ENCODE measurements at places on chromosomes 16 and 17. TPM values are rescaled to one million over a fixed set of nuclear protein-coding genes. Genes with fewer than 3 reads are reported as not detected.

Gene SPNS3
- 0.24 TPM for total RNA-seq

Gene CIITA
- total RNA-seq, result 119 TPM

Gene SLC12A3
- total RNA-seq, result not detected

Gene KRT25
- not detected for total RNA-seq

Gene ST6GALNAC2
- 29.0 TPM for total RNA-seq

Gene PIRT
- not detected for total RNA-seq

DNA sequence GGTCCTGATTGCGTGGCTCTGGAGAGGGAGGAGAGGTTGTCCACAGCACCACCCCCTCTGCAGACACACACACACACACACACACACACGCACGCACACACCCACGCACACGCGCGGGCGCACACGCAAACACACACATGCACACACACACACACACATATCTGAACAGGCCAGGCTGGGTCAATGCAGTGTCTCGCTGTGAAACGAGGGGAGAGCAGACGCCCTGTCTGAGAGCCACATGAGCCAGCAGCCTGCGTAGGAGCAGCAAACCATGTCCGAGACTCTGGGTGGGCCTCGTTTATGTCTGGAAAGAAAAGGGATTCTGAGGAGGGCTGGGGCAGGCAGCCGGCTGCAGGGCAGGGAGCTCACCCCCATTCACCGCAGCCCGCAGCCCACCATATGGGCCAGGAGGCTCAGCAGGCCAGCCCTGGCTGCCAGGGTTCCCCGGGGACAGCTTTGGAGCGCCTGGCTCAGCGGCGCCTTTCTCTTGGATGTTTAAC lies 93.3 kb upstream of the TNRC6C start:
- peaks cover 16% of the 10 kb centered on the region for H3K4me1 ChIP-seq
- no peak overlapping the region for H3K27ac ChIP-seq
- no peak overlapping the region for H3K4me3 ChIP-seq
- DNase-seq, result peak; percentile 30
- H3K36me3 ChIP-seq, result no peaks in the 10 kb centered on the region

DNA sequence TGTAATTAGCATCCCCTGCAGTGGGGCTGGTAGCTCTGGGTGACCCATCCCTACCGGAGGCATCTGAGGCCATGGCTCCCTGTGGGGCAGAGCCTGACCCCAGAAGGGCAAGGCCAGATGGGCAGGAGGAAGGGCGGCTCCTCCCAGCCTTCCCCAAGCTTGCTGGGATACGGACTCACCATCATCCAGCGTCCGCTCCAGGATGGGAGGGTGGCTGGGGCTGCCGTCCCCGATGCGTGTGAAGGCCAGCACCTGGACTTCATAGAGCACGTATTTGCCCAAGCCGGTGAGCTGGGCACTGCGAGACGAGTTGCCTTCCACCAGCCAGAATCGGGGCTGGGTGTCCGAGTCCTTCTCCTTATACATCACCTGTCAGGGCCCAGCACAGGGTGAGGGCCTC lies 81.6 kb upstream of the CDC42EP4 start:
- H3K27me3 ChIP-seq, result no peaks in the 10 kb centered on the region
- no peak overlapping the region for H3K4me3 ChIP-seq
- DNase-seq, result peak; percentile 39

GRCh38 chr16:28494121-28494851 lies at the start of gene APOBR:
Gene APOBR (plus strand): TSS chr16:28494643. CDS start chr16:28494682, 39 bp downstream.
- peaks cover 7% of the 10 kb centered on the region for H3K36me3 ChIP-seq
- H3K27ac ChIP-seq, result peak within 1 kb of the TSS; percentile 98
- H3K27me3 ChIP-seq, result no peaks in the 10 kb centered on the region
- H3K4me3 ChIP-seq, result peak within 1 kb of the TSS; percentile 50

DNA sequence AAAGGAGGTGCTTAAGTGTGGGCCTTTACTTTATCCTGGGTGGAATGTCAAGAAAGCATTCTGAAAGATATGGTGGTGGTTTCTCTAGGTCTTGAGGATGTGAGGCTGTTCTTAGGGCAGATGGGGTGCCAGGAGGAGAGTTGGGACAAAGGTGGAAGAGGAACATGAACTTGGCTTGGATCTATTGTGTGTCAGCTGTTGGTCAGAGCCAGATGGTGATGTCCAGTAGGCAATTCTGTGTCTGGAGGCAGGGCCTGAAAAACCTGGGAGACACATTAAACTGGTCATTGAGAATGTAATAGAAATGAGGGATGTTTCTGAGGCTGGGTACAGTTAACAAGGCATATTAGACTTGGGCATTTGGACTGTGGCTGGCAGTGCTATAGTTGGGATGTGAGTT lies 32.6 kb upstream of the RGS9 start:
- peaks cover 27% of the 10 kb centered on the region for H3K4me1 ChIP-seq
- no peak overlapping the region for H3K4me3 ChIP-seq
- no peaks in the 10 kb centered on the region for H3K36me3 ChIP-seq
- DNase-seq, result no peak
- H3K27me3 ChIP-seq, result no peaks in the 10 kb centered on the region
- no peak overlapping the region for H3K27ac ChIP-seq

DNA sequence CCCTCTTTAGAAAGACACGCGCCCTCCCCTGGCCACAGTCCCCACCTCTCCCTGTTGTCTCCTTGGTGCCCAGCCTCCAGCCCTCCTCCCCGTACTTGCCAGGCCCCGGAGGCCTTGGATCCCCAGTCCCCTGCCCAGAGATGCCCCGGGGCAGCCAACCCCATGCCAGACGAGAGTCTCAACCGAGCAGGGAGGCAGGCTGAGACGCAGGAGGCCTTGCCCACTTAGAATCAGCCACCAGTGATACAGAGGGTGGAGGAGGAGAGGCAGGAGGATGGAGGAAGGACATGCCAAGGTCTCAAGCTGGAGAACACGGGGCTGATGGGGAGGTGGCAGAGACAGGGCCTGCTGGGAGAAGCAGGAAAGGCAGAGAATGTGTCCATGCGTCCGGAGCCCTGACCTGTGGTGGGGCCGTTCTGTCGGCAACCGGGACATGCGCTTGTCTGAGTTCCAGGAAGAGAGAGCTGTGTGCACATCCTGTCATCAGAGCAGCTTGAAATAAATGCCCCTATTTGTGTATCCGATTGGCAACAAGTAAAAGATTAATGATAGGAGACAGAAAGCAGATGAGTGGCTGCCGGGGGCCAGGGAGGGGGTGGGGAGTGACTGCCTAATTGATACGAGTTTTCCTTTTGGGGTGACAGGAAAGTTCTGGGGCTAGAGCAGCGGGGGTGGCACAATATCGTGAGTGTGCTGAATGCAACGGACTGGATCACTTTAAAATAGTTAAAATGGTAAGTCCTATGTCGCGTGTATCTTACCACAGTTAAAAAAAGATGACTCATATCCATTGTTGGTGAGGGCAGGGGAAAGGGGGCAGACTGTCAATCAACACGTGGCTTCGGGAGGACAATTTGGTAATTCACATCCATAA lies 44.7 kb upstream of the MEAK7 start:
- no peaks in the 10 kb centered on the region for H3K27me3 ChIP-seq
- no peaks in the 10 kb centered on the region for H3K4me1 ChIP-seq
- H3K27ac ChIP-seq, result peak overlapping the region; percentile 66

DNA sequence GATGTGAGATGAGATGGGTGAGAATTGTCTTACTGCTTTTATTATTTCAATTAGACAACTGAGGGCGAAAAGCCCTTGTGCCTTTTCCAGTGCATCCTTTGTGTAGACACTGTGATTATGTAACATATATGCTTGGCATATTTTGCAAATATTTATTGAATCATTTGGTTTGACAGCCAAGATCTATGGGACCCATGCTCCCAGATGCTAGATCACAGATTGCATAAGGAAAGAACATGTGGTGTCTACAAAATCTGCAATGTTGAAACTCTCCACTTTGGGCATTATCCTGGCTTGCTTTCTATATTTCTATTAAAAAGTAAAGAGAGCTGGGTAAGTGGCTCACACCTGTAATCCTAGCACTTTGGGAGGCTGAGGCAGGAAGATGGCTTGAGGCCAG lies 4.8 kb upstream of the COG1 start:
- H3K4me3 ChIP-seq, result no peak overlapping the region
- DNase-seq, result no peak
- no peaks in the 10 kb centered on the region for H3K36me3 ChIP-seq
- H3K27me3 ChIP-seq, result no peaks in the 10 kb centered on the region
- H3K27ac ChIP-seq, result no peak overlapping the region

DNA sequence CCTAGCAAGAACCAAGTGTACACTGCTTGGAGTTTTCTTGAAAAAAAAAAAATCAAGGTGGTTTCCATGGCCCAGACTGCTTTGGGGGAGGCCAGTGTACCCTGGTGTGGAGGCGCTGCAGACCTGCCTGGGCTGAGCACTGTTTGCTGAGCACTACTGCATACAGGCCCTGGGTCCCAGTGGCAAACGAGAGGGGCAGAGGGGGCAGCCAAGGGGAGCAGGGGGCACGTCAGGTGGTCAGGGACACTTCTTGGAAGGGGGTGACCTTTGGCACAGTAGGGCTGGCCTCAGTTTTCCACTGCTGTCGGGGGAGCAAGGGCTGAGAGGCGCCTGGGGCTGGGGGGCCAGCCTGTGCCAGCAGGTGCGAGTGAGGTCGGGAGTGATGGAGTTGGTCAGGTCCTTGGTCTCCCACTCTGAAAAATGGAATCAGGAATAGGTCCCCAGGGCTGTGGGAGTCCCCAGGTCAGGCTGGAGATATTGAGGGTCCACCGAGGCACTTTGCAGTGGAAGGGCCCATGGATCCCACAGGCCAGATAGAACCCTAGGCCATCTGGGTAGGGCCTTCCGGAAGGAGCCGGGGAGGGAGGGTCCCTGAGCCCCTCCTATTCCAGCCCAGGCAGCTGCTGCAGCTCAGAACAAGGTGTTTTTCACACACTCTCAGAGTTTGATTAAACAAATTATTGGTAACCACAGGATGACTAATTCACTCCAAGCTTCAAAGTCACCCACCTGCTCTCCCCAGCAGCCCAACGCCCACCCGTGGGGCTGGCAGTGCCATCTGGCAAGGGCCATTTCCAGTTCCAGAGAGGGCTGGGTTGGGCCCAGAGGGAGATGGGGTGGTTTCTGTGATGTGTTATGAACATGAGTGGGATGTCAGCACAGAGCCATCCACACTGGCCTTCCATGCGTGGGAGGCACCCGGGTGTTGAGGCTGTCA lies 3.5 kb downstream of the ZFPM1 start:
- DNase-seq, result no peak
- peak overlapping the region; percentile 73 for H3K4me3 ChIP-seq
- peaks cover 42% of the 10 kb centered on the region for H3K4me1 ChIP-seq
- H3K27ac ChIP-seq, result no peak overlapping the region

DNA sequence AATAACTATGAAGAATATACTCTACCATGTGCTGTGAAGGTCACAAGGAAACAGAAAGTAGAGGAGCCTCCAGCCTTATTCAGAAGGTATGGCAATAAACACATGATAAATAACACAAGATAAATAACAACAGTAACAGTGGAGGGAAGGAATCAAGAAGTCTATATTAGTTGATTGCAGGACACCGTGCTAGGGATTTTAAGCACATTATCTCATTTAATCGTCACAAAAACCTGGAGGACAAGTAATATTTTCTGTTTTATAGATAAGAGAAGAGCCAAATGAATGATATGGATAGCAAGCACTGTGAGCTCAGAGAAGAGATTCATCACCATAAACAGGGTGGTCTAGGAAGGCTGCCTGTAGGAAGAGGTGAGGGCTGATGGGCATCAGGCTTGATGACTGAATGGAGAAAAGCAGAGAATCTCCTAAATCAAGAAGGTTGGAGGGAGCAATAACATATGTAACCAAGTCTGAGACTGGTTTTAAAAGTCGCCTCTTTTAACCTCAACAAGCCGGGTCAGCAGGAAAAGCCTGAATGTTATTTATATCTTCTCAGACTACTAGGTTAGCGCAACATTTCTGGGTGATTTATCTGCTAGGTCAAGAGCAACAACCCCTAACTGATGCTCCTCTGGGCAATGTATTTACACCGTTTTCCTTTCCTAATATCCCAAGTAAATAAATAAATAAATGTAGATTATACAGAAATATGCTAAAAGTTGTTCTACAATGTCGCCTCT lies 8.3 kb downstream of the TOM1L2 start:
- H3K4me3 ChIP-seq, result no peak overlapping the region
- no peak for DNase-seq
- no peaks in the 10 kb centered on the region for H3K36me3 ChIP-seq
- H3K27ac ChIP-seq, result no peak overlapping the region
- no peaks in the 10 kb centered on the region for H3K27me3 ChIP-seq

DNA sequence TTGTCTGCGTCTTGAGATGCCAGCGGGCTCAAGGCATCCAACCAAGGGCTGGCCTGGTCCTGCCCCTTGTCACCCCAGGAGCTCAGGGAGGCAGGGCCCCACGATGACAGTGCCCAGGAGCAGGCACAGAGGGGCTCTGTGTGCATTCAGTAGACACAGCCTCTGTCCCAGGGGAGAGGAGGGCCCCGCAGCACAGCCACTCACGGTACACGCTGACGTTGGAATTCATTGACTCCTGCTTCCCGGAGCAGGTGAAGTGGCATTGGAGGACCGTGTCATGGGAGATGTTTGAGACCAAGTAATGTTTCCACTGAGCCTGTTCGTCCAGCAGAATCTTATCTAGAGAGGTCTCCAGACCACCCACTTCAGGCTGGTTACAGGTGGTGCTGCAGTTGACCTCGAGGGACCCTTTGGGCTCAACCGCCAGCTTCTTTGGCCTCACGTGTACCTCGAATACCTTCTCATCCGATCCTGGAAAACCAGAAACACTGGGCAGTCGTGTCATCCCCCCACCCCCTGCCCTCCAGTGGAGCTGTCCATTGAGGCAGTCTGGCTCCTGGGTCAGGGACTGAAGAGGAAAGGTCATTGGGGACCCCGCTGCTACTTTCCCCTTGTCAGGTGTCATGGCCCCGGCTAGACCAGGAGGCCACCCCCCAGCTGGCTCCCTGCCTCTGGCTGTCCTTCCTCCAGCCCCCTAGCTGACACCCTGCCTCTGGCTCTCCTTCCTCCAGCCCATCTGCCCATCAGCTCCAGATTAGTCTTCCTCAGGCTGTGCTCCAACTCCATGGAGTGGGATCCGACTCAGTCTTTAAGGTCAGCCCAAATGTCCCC lies 7.0 kb downstream of the PRR29 start:
- DNase-seq, result no peak
- H3K4me3 ChIP-seq, result peak overlapping the region; percentile 48
- H3K27me3 ChIP-seq, result no peaks in the 10 kb centered on the region

GRCh38 chr17:77684803-77685798 lies 273.4 kb upstream of the TNRC6C start:
- peaks cover 8% of the 10 kb centered on the region for H3K27me3 ChIP-seq
- peaks cover under 1% of the 10 kb centered on the region for H3K4me1 ChIP-seq
- no peak overlapping the region for H3K27ac ChIP-seq
- DNase-seq, result no peak
- H3K36me3 ChIP-seq, result no peaks in the 10 kb centered on the region
- no peak overlapping the region for H3K4me3 ChIP-seq

DNA sequence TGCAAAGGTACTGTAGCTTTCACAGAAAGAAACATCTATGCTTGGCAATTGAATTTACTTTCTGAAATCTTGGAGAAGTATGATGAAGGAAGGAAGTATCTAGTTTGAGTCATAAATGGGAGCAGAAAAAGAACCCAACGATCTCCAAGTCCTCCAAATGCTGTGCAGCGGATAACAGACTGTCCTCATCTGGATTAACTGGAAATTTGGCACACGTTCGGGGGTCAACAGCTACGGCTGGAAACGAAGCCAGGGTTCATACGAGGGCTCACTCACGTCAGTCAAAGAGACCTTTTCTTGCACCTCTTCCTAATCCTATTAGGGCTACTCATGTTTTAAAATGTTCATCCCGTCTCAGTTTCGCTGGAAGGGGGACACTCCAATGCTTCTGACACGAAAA lies 152.0 kb downstream of the ZFHX3 start:
- no peak for DNase-seq
- no peaks in the 10 kb centered on the region for H3K36me3 ChIP-seq

All from lower lobe of right lung (tissue), 2 donors.